ENCODE measurements at places on chromosomes 3 and 15. TPM values are rescaled to one million over a fixed set of nuclear protein-coding genes. Genes with fewer than 3 reads are reported as not detected.

MTFMT gene
- 19.3 TPM for total RNA-seq

CHL1 gene
- total RNA-seq = not detected

RARB gene
- total RNA-seq = not detected

SUCLG2 gene
- 51.7 TPM for total RNA-seq

VIPR1 gene
- 9.1 TPM for total RNA-seq

SAMMSON gene
- total RNA-seq = not detected

TMEM202 gene
- total RNA-seq = not detected

TM6SF1 gene
- 22.1 TPM for total RNA-seq

EEFSEC gene
- total RNA-seq = 21.7 TPM

FES gene
- total RNA-seq = 10.5 TPM

RHCG gene
- total RNA-seq = not detected

GOLGA8J gene
- 0.34 TPM for total RNA-seq

GOLGA6B gene
- total RNA-seq = not detected

FBLN2 gene
- 1.8 TPM for total RNA-seq

ACTL6A gene
- 86.5 TPM for total RNA-seq

SLC12A8 gene
- total RNA-seq = 0.45 TPM

EEF1AKMT4 gene
- 4.7 TPM for total RNA-seq

ADPRH gene
- total RNA-seq = 3.2 TPM

TRIM42 gene
- not detected for total RNA-seq

GHSR gene
- total RNA-seq = not detected

ZBTB47 gene
- 0.34 TPM for total RNA-seq

C3orf49 gene
- total RNA-seq = not detected

NPAP1 gene
- total RNA-seq = not detected

CCR4 gene
- 2.9 TPM for total RNA-seq

CRYGS gene
- 4.6 TPM for total RNA-seq

PAQR5 gene
- not detected for total RNA-seq

SPINK8 gene
- total RNA-seq = not detected

TEX264 gene
- 65.0 TPM for total RNA-seq

ZNF860 gene
- total RNA-seq = not detected

ANKRD34C gene
- not detected for total RNA-seq

FANCD2OS gene
- total RNA-seq = not detected

Measured in activated CD8-positive, alpha-beta T cell treated with anti-CD3 and anti-CD28 coated beads, Interleukin-2, amount 10 ng/mL, durations not matched to agents 7 days and 5 days (primary cell).